ENCODE measurements at places on chromosomes 6 and 20.

DNA sequence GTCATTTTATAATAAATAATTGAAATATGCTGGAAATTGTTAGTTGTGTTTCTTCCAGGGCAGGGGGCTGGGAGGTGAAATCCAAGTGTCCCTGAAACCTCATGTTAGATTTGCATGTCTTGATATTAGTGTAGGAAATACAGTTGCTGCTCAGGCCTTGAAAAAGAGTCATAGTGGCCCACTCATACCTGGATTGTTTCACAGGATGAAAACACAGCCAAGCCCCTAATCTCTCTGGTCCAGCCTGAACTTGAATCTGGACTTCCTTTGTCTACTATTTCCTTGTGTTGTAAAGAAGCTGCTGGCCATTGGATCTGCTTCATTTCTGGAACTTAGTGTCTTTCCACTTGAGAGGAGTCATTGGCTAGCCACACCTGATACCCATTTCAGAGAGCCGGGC, 108.8 kb upstream of the JARID2 start:
- DNase-seq = no peak

- no peak for DNase-seq
These were observed 21.7 kb upstream of the SENP6 start for GRCh38 chr6:75579951-75580350.

DNA sequence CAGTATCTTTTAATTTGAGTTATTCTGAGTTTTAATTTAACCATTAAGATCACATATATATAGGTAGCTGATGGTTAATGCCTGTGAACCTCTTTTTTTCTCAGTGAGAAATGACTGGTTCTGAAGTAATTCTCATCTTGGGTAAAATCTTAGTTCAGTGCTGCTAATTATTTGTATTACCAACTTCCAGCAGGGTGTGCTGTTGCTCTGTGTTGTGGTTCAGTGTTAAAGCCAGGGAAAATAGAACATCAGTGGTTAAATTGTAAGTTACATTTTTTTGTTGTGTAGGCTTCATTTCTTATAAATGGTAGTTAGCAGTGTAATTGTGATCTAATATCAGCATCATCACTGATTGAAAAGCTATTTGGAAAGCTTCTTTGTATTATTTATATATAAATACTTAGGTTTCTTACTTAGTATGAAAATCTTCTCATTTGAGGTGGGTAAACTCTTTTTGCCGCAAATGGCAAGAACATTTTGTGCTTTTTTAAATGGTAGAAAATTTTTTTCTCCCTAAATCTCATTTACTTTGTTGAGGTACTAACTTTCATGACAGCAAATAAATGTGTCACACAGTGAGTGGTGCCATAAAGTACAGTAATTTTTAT, 43.7 kb downstream of the CDC5L start:
- DNase-seq = peak; percentile 75

GRCh38 chr6:3455569-3456394, 1.1 kb downstream of the SLC22A23 start:
- peak; percentile 1 for DNase-seq

DNA sequence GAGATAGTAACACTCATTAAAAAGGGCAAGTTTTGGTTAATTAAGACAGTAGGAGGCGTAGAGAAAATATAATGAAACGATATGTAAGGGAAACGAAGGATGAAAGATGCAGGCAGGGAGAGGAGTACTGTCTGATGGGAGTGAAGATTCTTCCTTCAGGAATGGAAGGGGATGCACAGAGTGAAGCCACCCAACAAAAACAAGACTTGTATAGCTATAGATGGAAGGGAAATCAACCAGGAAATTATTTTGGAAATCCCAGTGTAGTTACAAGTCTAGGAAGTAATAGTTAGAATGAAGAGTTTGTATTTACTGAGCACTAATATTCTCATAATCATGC, 19.7 kb upstream of the HLA-DRB1 start:
- DNase-seq = no peak

GRCh38 chr20:35171753-35172433, at the start of gene PROCR:
PROCR (plus strand) TSS chr20:35172072; CDS start chr20:35172155, 83 bp downstream.
- DNase-seq = peak; percentile 96

DNA sequence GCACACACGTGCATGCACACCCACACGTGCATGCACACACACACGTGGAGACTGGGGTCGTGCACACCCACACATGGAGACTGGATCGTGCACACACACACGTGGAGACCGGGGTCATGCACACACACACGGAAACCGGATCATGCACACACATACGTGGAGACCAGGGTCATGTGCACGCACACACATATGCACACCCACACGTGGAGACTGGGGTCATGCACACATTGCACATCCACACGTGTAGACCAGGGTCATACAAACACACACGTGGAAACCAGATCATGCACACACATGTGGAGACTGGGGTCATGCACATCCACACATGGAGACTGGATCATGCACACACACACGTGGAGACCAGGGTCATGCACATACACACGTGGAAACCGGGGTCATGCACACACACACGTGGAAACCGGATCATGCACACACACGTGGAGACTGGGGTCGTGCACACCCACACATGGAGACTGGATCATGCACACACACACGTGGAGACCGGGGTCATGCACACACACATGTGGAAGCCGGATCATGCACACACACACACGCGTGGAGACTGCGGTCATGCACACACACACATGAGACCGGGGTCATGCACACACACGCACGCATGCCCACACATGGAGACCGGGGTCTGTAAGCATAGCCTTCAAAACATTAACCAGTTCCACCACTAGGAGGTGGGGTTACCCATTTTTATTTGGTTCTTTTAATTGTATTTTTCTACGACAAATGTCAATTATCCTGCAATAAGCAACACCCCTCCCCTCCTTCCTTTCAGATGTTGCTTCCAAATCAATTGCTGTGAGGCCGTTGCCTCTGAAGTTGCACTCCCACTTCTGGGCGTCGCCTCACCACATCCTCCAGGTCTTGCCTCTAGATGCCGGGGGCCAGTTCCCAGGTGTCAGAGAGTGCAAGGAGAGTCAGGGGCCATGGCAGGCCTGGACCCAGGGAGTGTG, 95.8 kb downstream of the TMEM242 start:
- peak; percentile 25 for DNase-seq

DNA sequence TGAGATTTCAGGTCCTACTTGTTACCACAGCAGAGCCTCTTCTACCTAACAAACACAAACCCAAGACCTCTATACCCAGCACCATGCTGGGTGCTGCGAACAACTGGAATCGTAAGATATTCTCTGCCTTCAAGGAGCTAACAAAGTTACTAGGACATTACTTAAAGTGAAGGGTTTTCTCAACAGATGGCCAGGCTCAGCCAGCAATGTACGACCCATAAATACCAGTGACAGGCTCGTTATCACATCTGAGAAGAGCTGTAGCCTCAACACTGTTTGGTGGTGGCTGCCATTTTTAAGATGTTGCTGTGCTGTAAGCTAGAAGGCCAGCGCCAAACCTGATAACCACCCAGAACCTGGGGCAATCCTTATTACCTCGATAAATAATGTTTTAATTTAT, 406.5 kb downstream of the KIF16B start:
- no peak for DNase-seq

DNA sequence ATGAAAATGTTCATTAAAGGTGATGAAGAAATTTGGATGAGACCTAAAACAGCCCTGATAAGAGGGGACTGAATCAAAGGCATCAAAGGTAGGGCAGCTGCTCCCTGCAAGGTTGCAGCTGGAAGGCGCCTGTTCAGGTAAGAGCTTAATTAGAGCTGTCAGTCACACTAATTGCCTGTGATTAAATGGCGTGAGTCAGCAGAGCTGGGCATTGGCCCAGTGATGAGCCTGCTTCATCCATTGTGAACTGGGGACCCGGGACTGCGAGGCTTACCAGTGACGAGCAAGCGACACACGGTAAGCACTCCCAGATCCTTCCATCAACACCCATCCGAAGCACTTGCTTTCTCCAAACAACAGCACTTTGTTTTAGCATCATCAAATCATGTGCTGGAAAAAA, 621.5 kb upstream of the CDH4 start:
- no peak for DNase-seq

GRCh38 chr6:65064844-65065243, 642.2 kb downstream of the EYS start:
- DNase-seq = no peak

- DNase-seq = no peak
These were observed 51.6 kb downstream of the RAMACL start for GRCh38 chr6:166534658-166535406.

GRCh38 chr6:55562318-55562717, 16.7 kb downstream of the HMGCLL1 start:
- DNase-seq = no peak

DNA sequence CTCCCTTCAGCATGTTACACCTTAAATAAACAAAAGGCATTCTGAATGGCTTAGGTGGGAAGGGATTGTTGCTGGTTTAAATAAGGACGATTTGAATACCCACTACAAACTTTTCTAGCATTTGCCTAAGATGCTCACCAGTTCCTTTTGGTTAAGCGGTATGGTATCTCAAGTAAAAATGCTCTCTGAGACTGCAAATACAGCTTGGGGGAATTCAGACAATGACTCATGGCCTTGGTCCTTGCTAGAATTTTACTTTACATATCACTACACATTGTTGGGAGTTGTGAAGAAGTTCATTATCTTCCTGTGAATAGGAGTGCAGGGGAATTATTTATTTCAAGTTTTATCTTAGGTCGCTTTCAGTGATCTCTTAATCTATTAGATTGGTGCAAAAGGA, 670.7 kb downstream of the UTRN start:
- DNase-seq = peak; percentile 77

DNA sequence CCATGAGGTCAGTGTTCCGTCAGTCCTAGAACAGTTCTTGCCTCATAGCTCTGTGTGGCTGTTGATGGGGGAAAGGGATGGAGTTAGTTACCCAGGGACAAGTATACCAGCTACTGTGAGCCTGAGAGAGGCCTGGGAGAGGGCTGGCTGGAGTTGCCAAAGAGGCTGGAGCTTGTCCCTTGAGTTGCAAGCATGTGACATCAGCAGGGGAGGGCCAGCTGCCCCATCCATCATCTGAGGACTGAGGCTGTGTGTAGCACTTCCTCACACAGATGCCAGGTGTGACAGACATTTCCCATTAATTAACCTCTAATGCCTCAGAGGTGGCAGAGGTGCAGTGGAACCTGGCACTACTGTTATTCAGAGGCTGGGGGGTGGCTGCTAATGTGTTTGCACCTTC, 131.6 kb downstream of the PHACTR3 start:
- DNase-seq = no peak

- no peak for DNase-seq
These were observed 16.1 kb upstream of the RIN2 start for GRCh38 chr20:19741924-19742323.

- no peak for DNase-seq
These were observed 16.7 kb upstream of the ZFAND3 start for GRCh38 chr6:37802810-37803209.

DNA sequence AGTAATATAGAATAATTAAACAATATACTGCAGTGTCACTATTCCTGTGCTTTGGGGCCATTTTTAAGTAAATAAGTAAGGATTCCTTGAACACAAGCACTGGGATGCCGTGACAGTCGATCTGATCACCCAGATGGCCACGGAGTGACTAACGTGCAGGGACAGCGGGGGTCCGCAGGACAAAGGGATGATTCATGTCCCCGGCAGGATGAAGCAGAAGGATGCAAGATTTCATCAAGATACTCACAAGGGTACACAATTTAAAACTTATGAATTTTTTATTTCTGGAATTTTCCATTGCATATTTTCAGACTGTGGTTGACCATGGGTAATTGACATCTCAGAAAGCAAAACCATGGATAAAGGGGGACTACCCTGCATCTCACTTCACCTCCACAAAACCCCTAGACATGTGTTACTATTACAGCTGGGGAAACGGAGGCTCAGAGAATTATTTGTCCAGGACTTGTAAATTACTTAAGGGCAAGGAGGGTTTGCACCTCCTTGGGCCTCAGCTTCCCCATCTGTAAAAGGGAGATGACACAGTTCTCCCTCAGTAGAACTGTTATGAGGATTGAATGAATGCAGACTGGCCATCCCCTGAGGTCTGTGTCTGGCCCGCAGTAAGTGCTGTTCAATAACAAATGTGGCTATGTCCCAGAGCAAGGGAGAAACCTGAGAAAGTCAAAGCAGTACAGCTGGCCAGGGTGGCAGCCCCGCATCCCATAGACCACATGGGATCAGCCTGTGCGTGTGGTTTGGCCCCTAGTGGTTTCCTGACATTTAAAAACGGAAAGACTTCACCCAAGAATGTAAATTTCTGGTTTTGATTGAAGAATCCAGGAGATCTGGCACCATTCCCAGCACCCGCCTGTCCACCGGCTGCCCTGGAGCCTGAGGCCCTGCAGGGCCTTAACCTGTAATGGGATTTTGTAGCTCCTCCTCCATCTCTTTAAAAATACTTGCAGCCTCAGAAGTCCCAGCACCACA, 235.5 kb downstream of the BMP7 start:
- peak; percentile 90 for DNase-seq

DNA sequence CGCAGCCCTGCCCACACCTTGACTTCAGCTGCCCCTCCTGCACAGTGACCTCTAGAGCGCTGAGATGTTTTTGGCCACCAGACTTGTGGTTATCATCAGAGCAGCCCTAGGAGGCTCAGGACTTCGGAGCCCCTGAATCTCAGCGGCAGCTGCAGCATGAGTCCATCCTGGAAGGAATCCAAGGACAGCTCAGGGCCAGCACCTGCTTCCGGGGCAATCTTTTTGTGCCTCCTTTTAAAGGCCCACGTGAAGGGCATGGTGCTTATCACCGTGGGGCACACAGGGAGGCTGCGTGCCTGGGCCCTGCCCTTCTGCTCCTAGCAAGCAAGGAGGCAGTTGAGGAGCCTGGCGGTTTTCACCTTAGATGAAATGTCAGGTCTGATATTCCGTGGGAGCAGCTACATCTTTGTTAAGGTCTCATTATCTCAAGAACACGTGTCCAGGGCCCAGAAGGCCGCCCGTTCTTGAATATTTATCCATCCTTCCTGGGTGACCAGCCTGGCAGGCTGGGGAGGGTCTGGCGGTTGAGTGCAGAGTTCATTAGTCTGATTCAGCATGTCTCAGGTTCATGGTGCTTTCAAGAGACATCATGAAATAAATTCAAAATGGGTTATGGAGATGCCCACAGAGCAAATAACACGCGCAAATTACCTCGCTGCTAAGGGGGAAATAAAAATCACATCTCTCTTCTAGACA, 392.4 kb downstream of the TAF4 start:
- no peak for DNase-seq

DNA sequence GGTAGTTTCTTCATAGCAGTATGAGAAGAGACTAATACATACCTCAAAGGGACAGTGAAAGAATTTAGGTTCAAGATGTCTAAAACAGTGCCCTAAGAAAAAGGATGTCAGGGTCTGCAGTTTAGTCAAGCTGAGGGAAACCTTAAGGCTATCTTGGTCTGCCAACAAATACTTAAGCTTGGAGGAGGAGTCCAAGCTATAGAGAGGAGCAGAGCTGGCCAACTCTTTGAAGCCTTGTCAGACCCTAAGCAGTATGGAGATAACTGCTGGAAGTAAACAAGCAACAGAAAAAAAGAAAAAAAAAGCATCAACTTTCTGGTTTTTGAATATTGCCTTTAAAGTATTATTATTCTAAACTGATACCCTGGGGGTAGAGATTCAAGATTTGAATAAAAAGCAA, 1518.1 kb downstream of the GRIK2 start:
- no peak for DNase-seq

- DNase-seq = no peak
These were observed 210.2 kb downstream of the TMEM200A start for GRCh38 chr6:130575971-130576370.

Measured in EH (cell line).